ENCODE measurements at places on chromosomes 13 and 19. TPM values are rescaled to one million over a fixed set of nuclear protein-coding genes. Genes with fewer than 3 reads are reported as not detected.

GRCh38 chr13:40911341-40911740, 107.8 kb downstream of the ELF1 start:
- DNase-seq, result no peak

GRCh38 chr19:8517551-8518442, 3.8 kb upstream of the ZNF414 start:
- no peak for DNase-seq

Gene LATS2
- total RNA-seq, result 1.2 TPM

- DNase-seq, result no peak
These were observed 673.4 kb upstream of the ARGLU1 start for GRCh38 chr13:107241381-107241780.

- DNase-seq, result no peak
These were observed 81.7 kb downstream of the ZNF429 start for GRCh38 chr19:21587117-21587461.

Gene LHB
- total RNA-seq, result not detected

DNA sequence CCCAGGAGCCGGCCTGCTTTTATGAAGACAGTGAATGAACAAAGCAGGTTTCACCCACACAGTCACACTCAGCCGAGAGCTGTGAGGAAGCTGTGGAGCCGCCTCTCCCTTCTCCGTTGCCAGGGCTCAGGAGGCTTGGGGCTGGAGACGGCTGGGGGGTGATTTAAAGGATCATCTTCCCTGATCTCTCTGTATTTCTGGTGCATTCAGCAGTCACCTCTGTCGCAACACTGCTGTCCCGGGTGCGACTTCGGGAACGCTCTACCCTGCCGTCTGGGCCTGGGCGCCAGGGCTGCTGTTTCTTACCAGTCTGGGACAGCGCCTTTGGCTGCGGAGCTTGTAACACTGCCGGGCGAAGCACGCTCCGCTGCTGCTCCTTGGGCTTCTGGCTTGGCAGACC, 18.1 kb downstream of the CAPS start:
- no peak for DNase-seq

Gene IGFL3
- total RNA-seq, result not detected

- DNase-seq, result no peak
These were observed 1261.3 kb upstream of the SPRY2 start for GRCh38 chr13:81602241-81602640.

DNA sequence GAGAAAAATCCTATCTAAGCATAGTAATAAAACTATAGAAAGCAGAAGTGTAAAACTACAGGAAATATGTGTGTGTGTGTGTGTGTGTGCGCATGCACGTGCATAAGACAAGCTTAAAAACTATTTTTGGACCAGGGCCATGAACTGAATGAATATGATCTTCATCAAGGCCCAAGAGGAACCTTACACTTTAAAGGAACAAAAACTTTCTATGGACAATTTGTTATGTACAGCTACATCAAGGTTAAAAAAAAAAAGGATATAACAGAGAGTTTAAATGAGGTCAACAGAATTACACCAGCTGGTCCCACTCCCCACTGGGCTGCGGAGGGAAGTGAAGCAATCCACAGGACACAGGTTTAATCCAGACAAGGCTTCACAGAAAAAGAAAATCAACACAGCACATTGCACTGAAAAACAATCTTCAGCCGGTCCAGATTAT, 151.1 kb downstream of the LHFPL6 start:
- DNase-seq, result no peak

DNA sequence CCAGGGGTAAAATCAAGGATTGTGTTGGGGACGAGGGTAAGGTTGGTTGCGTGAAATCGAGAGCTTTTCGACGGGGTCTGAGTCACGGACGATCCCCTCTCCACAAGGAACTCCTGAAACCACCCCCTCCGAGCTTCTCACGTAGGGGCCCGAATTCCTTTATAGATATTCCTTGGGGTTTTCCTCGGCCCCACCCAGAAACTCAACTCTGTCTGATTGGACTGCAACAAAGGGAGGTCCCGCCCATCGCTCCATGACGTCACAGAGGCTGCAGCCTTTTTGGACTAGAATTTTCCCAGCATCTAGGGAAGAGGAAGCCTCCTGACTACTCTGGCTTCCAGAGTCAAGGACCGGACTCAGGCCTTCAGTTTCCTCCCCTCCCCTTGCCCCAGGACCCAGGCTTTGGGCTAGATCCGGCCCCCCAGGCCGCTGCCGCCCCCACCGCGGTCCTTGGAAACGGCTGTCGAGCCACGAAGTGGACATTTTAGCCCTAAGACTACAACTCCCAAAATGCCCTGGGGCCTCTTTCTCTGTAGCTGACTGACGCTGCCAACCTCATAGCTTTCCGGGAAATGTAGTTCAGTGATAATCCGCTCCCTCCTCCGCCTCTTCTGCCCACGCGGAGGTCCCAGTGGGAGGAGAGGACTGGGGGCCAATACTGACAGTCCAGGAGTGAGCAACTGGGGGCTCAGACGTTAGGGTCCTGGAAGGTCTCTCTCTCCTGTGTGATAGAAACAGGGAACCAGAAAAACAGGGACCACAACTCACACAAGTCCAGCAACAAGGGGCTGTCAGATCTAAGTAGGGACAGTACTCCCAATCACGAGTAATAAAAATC, at the start of gene IZUMO1:
Gene IZUMO1, minus strand, starts transcription at position 172 of the 838 bp plus-strand sequence. CDS start 1,050 bp downstream, outside the sequence.
- peak; percentile 81 for DNase-seq

Gene HPN
- not detected for total RNA-seq

DNA sequence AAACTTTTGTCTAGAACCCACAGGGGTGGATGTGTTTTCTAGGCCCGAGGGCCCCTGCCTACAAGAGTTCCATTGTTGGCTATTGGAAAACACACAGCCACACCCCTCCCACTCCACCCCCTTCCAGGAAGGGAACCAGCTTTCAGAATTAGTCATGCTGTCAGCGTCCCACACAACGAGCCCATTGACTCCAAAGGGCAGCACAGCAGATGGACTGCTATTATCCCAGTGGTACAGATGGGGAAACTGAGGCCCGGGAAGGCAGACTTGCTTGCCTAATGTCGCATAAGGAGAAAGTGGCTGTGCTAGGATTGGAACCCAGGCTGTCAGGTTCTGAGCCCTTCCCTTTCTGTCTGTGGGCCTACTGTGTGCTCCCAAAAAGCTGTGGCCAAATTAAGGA, 8.1 kb upstream of the FXYD3 start:
- peak; percentile 82 for DNase-seq

DNA sequence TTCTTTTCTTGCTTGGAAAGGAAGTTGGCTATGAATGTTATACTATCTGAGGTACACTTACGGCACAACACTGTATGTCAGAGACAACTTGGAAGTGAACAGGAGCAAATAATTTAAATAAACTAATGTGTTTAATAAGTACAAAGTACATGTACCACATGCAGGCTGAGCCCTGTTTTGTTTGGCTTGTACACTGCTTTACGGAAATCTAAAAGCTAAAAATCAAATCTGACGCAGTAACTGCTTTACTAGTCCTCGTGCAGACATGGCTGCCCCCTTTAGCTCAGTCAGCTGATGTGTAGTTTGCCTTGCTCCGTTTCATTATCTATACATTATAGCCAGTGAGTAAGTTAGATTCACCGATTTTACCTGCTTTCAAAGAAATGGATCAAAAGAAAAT, 36.5 kb downstream of the TDRD3 start:
- no peak for DNase-seq

DNA sequence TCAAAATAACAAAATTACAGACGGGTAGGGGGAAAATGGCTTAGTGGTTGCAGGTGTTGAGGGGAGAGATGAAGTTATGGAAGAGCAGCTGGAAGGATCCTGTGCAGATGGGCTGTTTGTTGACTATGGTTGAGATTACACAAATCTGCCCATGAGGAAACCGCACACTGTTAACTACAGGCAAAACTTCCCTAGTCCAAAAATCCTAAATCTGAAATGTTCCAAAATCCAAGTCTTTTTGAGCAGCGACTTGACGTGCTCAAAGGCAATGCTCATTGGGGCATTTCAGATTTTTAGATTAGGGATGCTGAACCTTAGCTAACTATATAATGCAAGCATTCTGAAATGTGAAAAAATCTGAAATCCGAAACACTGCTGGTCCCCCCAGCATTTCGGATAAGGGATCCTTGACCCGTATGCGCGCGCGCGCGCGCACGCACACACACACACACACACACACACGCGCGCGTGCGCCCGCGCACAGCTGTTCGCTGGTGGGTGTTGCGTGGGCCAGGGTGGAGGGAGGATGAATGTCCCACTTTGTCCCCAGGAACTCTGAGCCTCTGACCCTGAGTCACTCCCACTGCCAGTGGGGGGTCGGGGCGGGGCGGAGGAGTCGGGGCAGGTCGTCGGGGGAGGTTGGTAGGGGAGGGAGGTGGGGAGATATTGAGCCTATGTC, 6.8 kb downstream of the F2RL3 start:
- DNase-seq, result no peak

Gene CACNG8
- total RNA-seq, result 4.1 TPM

Gene CD320
- 16.7 TPM for total RNA-seq

Gene FXYD1
- total RNA-seq, result not detected

- peak; percentile 50 for DNase-seq
These were observed 15.1 kb downstream of the TICAM1 start for GRCh38 chr19:4816202-4816949.

Gene FSD1
- 38.7 TPM for total RNA-seq

- DNase-seq, result peak; percentile 47
These were observed 2.7 kb upstream of the HNRNPL start for GRCh38 chr19:38852231-38853044.

Gene C2CD4C
- total RNA-seq, result 20.8 TPM

Gene FCGBP
- total RNA-seq, result 0.82 TPM

GRCh38 chr19:6242677-6243076, 37.1 kb downstream of the MLLT1 start:
- no peak for DNase-seq

Measured in frontal cortex (tissue), 4 donors.